Panc1 (cell line): ENCODE measurements at places on chromosomes 3 and 15. TPM values are rescaled to one million over a fixed set of nuclear protein-coding genes. Genes with fewer than 3 reads are reported as not detected.

- H3K4me3 ChIP-seq = no peak overlapping the region
- no peaks in the 10 kb centered on the region for H3K4me1 ChIP-seq
- H3K27ac ChIP-seq = no peak overlapping the region
Measured at GRCh38 chr3:54772051-54772450, 155.8 kb downstream of the LRTM1 start.

GRCh38 chr3:65979162-65979561 lies 59.6 kb downstream of the MAGI1 start:
- H3K36me3 ChIP-seq = no peaks in the 10 kb centered on the region
- H3K27ac ChIP-seq = no peak overlapping the region
- no peak overlapping the region for H3K4me3 ChIP-seq
- no peaks in the 10 kb centered on the region for H3K4me1 ChIP-seq

DNA sequence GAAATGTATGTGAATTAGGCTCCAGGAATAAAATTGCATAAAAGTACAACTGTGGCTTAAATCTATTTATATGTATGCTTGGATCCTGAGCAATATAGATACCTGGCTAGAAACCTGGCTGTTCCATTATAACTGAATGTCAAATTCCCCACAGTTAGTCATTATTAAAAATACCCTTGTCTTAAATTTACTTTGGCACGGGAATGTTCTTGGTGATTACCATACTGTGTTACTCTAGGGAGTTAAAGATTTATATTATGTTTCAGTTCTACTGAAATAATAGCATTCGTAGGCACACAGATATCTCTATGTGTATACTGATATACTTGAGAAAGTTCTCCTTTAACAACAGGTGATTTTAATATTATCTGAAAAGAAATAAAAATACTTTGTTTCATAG lies 394.1 kb downstream of the PTPRG start:
- no peaks in the 10 kb centered on the region for H3K4me1 ChIP-seq
- no peak for DNase-seq
- H3K36me3 ChIP-seq = no peaks in the 10 kb centered on the region
- no peak overlapping the region for H3K4me3 ChIP-seq
- H3K27me3 ChIP-seq = no peaks in the 10 kb centered on the region
- no peak overlapping the region for H3K27ac ChIP-seq

GRCh38 chr3:175590745-175591144 lies 731.6 kb downstream of the NAALADL2 start:
- H3K36me3 ChIP-seq = no peaks in the 10 kb centered on the region
- no peaks in the 10 kb centered on the region for H3K27me3 ChIP-seq
- H3K27ac ChIP-seq = no peak overlapping the region
- H3K4me3 ChIP-seq = no peak overlapping the region

- no peaks in the 10 kb centered on the region for H3K27me3 ChIP-seq
- H3K4me1 ChIP-seq = no peaks in the 10 kb centered on the region
- DNase-seq = no peak
Measured at GRCh38 chr3:193418576-193419373, 40.2 kb upstream of the ATP13A5 start.

GRCh38 chr3:66267031-66267430 lies 46.2 kb downstream of the SLC25A26 start:
- DNase-seq = no peak
- no peaks in the 10 kb centered on the region for H3K36me3 ChIP-seq
- H3K4me1 ChIP-seq = no peaks in the 10 kb centered on the region
- H3K27me3 ChIP-seq = no peaks in the 10 kb centered on the region
- H3K4me3 ChIP-seq = no peak overlapping the region

- H3K4me1 ChIP-seq = no peaks in the 10 kb centered on the region
- no peak overlapping the region for H3K27ac ChIP-seq
- H3K27me3 ChIP-seq = no peaks in the 10 kb centered on the region
- no peak for DNase-seq
Measured at GRCh38 chr3:99576904-99577559, 61.4 kb upstream of the COL8A1 start.

- H3K27me3 ChIP-seq = no peaks in the 10 kb centered on the region
- no peak overlapping the region for H3K27ac ChIP-seq
- H3K4me3 ChIP-seq = no peak overlapping the region
- no peaks in the 10 kb centered on the region for H3K4me1 ChIP-seq
- no peak for DNase-seq
Measured at GRCh38 chr3:16326724-16327349, 61.8 kb downstream of the OXNAD1 start.

GRCh38 chr15:64099379-64099778 lies 3.6 kb downstream of the SNX1 start:
- DNase-seq = no peak
- no peak overlapping the region for H3K4me3 ChIP-seq
- H3K36me3 ChIP-seq = peaks cover 3% of the 10 kb centered on the region; the same call in 1 of the 2 replicates

DNA sequence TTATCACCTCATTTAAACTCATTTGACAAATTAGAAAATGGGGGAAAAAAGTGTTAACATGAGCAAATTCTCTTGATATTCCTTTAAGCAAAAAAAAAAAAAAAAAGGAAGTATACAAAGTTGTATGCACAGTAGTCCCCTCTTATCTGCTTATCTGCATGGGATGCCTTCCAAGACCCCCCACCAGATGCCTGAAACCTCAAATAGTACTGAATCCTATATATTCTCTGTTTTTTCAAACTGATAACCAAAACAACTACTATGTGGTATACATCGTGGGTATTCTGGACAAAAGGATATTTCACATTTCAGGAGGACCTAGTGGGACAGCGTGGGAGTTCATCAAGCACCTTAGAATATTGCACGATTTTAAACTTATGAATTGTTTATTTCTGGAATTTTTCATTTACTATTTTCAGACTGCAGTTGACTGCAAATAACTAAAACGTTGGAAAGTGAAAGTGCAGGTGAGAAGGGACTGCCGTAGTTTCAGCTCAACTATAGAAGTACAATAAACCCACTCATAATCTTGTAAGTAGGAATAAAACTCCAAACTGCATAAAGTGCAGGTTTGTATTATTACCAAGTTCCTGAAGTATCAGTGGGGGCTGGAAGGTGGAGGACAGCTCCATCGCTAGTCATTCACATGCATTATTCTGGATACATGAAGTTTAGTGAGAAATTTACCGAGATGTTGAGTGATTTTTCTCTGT lies 43.6 kb upstream of the PLCL2 start:
- no peaks in the 10 kb centered on the region for H3K36me3 ChIP-seq
- no peak overlapping the region for H3K4me3 ChIP-seq
- no peak for DNase-seq
- H3K4me1 ChIP-seq = no peaks in the 10 kb centered on the region; the same call in 1 of the 2 replicates
- no peak overlapping the region for H3K27ac ChIP-seq
- no peaks in the 10 kb centered on the region for H3K27me3 ChIP-seq

- H3K36me3 ChIP-seq = no peaks in the 10 kb centered on the region
- H3K4me3 ChIP-seq = peak overlapping the region; percentile 40
- DNase-seq = peak; percentile 59
- no peaks in the 10 kb centered on the region for H3K27me3 ChIP-seq
Measured at GRCh38 chr3:32045091-32045915, 61.1 kb upstream of the GPD1L start.

Gene GALNT15
- 0.10 TPM for total RNA-seq

Gene FBLN2
- 0.44 TPM for total RNA-seq

Gene TMEM212
- total RNA-seq = not detected

Gene IL12A
- total RNA-seq = not detected

Gene NIPA2
- 94.8 TPM for total RNA-seq
